ENCODE measurements at places on chromosomes 12 and 14. TPM values are rescaled to one million over a fixed set of nuclear protein-coding genes. Genes with fewer than 3 reads are reported as not detected.

GRCh38 chr12:28294300-28294699 is 104.0 kb downstream of the CCDC91 start:
- no peak for DNase-seq

The CLEC9A gene
- total RNA-seq, result 0.47 TPM

- no peak for DNase-seq
These were observed 41.3 kb downstream of the CCNK start for GRCh38 chr14:99522457-99522891.

- DNase-seq, result no peak
These were observed 449.6 kb downstream of the TMEM117 start for GRCh38 chr12:44285321-44285960.

- DNase-seq, result no peak
These were observed 314.3 kb upstream of the TBX3 start for GRCh38 chr12:114998118-114998749.

The SMIM41 gene
- total RNA-seq, result 0.30 TPM

GRCh38 chr12:88468581-88468980 is 111.7 kb downstream of the KITLG start:
- no peak for DNase-seq

GRCh38 chr14:90607141-90607540 is 209.1 kb downstream of the TTC7B start:
- no peak for DNase-seq

GRCh38 chr12:65355461-65355860 is 77.0 kb downstream of the MSRB3 start:
- DNase-seq, result no peak

- no peak for DNase-seq
These were observed 37.9 kb upstream of the SLC38A2 start for GRCh38 chr12:46410495-46410894.

DNA sequence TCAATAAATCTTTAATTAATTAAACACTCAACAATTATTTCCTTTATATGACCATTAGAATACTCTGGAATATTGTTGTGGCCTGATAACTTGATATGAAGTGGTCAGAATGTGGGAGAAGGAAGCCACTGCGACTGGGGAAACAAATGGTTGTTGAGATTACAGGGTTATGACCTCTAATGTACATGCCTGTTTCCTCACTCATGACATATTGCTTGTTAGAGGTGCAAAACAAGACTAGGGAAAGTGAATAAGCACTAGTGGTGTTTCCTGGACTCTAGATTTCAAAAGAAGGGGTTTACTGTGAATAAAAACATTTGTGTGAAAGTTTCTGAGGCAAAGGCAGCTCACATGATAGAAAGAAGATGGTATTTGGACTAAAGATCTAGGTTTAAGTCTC is 53.3 kb downstream of the STAB2 start:
- no peak for DNase-seq

DNA sequence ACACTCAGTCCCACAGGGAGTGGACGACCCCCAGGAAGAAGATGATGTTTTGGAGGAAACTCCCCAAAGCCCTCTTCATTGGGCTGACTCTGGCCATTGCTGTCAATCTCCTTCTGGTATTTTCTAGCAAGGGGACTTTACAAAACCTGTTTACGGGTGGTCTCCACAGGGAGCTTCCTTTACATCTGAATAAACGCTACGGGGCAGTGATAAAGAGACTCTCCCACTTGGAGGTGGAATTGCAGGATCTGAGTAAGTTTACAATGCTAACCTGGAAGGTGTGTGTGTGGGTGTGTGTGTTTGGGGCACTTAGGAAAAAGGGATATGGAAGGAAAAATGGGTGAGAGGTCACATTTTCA is 416 bp downstream of the GALNT8 start:
- DNase-seq, result peak; percentile 59

DNA sequence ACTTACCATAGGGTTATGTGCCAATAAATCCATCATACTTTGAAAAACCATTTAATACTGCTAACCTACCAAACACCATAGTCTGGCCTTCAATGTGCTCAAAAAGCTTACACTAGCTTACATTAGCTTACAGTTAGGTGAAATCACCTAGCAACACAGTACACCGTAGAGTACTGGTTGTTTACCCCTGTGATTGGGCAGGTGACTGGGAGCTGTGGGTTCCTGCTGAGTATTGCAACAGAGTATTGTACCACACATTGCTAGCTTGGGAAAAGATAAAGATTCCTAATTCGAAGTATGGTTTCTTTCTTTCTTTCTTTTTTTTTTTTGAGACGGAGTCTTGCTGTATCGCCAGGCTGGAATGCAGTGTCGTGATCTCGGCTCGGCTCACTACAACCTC is 5.6 kb downstream of the ATP5MC2 start:
- no peak for DNase-seq

DNA sequence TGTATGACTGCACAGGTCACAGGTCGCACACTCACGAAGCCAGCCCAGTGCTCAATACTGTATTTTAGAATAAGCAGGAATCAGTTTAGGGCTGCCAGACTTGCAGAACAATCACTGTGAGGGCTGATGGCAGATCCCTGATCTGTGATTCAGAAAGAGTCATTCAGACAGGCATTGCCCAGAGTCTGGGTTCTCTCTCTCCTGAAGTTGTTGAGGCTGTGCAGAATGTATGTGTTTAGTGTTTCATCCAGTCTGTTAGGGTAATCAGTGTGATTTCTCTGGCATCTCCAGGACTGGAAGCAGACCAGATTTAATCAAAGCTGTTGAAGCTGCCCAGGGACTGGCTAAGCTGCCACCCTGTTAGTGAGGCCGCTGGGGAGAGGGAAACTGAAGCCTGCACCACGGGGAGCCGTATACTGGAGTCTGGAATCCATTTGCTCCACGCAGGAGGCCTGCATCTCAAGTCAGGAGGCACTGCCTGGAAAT is 69.3 kb downstream of the ETV6 start:
- DNase-seq, result no peak

GRCh38 chr12:132806857-132807256 is 21.8 kb downstream of the GOLGA3 start:
- DNase-seq, result no peak

The ATL1 gene
- 11.9 TPM for total RNA-seq

GRCh38 chr14:81170829-81171195 is 49.9 kb downstream of the GTF2A1 start:
- no peak for DNase-seq

GRCh38 chr12:95179011-95179410 is 38.3 kb downstream of the FGD6 start:
- DNase-seq, result no peak

DNA sequence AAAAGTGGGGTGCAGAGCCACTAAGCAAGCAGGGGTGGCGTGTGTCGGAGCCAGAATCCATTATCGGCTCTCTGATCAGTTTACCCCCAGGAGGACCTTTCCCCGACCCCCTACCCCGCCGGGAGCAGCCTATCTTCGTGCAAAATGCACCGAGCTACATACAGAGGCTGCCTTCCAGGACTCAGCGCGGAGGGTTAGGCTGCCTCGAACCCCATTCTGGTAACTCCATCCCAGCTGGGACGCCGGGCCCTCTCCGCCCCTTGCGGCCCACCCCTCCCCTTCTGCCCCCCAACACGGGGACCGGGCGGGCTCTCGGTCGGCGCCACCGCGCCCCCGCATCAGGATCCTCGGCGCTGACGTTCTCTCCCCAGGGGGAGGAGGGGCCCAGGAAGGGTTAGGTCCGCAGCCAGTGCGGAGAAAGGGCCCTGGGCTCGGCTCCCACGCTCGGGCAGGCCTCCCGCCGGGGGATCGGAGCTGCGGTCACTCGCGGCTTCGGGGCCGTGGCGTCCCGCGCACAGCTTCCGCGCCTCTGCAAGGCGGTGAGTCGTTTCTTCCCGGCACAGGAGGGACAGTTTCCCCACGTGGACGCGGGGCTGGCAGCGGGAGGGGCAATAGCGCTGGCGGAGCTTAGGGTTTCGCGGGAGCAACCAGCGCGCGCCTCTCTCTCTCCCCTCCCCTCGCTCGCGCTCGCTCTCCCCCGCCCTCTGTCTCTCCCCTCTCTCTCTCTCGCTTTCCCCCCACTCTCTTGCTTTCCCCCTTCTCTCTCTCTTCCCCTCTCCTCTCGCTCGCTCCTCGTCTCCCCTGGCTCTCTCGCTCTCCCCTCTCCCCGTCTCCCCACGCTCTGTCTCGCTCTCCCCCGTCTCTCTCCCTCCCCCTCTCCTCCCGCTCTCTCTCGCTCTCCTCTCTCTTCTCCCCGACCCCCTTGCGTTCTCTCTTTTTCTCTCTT is 12.5 kb upstream of the MAP3K9 start:
- DNase-seq, result peak; percentile 45

The TAS2R8 gene
- not detected for total RNA-seq

DNA sequence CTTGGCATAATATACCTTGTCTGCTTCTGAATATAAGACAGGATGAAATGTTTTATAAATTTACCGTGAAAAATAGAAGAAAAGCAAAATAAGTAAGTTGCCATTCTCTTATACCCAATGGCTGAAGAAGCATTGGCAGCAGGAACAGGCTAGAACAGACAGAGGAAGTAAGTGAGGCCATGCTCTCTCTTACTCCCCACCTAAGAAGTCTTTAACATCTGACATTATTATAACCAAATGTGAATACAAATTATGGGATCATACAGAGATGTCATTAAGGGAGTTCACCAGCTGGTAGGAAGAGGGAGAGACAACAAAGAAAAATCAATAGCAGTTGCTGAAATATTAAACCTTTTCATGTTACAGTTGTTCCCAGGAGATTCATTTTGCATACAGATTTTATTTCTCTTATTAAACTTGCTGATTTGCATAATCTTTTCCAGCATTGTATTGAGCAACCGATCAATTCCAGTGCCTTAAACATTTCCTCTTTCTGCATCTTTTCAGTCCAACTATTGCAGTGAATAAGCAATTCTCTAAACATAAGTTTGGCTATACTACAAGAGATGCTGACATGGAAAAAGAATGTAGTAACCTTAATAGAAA is 270.6 kb downstream of the SLC6A15 start:
- DNase-seq, result no peak

DNA sequence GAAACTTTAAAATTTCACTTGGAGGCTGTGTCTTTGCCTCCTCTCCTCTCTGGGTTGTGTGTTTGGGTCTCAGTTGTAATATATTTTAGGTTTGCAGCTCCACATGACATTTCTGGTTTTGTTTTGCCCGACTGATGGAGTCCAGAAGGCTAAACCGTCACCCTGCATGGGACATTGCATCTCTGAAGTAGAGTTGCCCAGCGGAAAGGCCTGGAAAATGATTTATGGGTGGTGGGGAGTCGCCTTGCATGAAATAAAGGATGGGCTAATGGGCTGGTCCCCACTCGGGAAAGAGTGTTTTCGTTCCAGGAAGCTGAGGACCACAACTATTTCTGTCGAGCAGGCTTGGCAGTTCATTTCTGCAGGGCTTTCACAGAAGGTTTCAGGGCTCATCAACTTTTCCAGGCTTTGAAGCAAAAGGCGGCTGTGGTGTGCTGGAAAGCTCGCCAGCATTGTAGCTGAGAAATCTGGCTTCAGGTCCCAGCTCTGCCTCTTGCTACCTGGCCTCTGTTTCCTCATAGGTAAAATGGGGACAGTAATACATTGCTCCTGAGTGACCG is 74.8 kb upstream of the GSC start:
- DNase-seq, result no peak

GRCh38 chr14:22320362-22320750 is 268.7 kb downstream of the DAD1 start:
- no peak for DNase-seq

- no peak for DNase-seq
These were observed 9.3 kb downstream of the DAAM1 start for GRCh38 chr14:59197695-59198262.

GRCh38 chr12:50918584-50919316 is 33.6 kb upstream of the HIGD1C start:
- no peak for DNase-seq

- DNase-seq, result no peak
These were observed 668.1 kb downstream of the MED13L start for GRCh38 chr12:115609347-115609746.

- DNase-seq, result no peak
These were observed 52.9 kb downstream of the CCDC88C start for GRCh38 chr14:91364524-91365270.

The MEG3 gene
- 11.0 TPM for total RNA-seq

GRCh38 chr12:52082988-52083637 is 3.6 kb downstream of the SMIM41 start:
- DNase-seq, result peak; percentile 64
